DMS79 (cell line): ENCODE measurements at places on chromosomes 7 and 10.
A peak's percentile ranks its signal among the peaks of the same experiment; 100 is the strongest.

DNA sequence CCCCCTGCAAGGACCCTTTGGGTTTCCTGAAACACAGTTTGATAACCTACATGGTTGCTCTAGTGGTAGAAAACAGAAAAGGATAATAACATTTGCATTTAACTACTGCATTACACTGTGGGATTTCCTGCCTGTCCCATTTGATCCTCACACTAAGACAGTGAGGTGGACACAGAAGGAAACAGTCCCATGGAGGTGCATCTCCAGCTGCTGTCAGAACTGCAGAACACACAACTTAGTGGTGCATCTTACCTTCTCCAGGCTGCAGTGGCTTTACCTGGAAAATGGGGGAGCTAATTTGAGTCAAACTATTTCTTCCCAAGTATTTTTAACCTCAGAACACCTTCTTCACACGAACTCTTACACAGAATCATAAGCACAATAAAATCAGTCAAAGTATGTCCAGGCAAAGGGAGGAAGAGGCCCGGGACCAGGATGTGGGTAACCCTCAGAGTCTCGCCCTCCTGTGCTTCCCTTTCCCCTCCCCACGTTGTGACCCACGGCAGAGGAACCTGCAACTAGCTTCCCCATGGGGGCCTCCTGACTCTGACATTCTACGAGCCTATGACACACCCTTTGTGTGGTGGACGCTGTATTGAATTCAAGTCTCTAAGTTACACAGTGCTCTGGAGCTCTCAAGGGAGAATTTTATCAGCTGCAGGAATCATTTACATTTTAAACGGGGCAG, 33.7 kb downstream of the SCRN1 start:
- no peak for DNase-seq

GRCh38 chr7:15279640-15280039, 282.2 kb downstream of the AGMO start:
- no peak for DNase-seq

- no peak for DNase-seq
These were observed 15.5 kb downstream of the MAPK8 start for GRCh38 chr10:48322017-48322416.

- DNase-seq: peak; percentile 6
These were observed 47.9 kb upstream of the NPFFR1 start for GRCh38 chr10:70331486-70332268.

DNA sequence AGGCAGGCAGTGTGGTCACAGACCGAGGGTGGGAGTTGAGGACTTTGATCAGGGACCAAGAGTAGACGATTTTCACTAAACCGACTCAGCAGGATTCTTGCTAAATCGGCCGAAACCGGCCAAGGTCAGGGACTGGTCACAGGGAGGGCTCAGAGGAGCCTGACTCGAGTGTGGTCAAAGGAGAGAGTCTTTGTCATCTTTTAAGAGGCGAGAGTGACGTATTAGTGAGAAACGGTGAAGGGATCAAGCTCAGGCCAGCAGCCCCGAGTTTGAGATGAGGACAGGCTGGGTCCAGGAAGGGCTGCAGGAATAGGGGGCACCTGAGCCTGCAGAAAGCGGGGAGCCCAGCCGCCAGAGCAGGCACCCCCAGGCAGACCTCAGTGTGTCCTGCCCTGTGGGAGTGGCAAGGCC, 41.6 kb upstream of the FAM20C start:
- DNase-seq: no peak

DNA sequence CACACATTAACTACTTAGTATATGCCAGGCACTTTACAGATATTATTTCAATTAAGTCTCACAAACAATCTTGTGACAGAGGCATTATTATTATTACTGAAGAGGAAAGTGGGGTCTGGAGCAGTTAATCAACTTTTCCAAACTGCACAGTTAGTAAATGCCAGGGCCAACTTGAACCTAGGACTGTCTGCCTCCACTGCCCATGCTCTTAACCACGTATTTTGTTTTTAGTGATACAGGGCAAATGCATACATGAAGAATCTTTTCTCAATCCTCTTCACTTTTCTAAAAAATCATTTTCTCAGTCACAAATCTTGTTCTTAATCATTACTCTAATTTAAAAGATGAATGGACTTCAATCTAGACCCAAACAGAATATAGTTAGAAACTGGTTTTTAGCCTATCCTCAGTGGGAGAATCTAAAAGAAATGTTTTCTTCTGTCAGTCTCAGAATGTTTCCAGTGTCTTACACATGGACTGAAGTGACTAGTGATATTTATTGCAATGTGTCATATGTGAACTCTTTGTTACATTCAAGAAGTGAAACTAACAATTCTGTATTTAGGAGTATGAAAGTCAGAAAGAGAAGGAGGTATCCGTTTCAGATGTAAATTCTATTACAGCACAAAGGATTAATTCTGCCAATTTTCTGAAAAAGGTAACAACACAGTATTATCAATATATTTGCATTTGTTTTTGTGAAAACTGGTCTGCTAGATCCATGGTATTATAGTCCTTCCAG, 55.5 kb upstream of the CCNJ start:
- no peak for DNase-seq

DNA sequence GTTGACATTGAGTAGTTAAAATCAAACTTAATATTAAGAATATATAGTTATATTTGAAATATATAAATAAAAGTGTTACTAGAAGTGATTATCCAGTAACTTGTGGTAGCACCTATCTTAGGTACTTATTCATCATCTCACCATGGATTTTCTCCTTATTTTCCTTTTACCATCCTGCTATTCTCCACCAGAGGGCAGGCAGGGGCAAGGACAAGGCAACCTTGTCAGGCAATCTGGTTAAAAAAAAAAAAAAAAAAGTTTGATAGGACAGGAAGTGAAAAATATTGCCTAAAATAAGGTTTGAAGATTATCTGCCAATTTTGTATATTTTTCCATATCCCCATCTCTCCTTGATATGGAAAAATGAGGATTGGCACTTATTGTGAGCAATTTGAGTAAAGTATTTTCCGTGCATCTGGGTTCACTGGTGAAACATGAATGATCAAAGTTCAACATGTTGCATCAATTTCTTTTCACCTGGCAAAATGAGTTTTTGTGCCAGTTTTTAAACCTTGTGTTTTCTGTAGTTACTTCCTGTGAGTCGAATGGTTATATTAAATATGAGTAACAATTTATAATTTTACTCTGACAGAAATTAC, 256.7 kb downstream of the AGMO start:
- DNase-seq: no peak

DNA sequence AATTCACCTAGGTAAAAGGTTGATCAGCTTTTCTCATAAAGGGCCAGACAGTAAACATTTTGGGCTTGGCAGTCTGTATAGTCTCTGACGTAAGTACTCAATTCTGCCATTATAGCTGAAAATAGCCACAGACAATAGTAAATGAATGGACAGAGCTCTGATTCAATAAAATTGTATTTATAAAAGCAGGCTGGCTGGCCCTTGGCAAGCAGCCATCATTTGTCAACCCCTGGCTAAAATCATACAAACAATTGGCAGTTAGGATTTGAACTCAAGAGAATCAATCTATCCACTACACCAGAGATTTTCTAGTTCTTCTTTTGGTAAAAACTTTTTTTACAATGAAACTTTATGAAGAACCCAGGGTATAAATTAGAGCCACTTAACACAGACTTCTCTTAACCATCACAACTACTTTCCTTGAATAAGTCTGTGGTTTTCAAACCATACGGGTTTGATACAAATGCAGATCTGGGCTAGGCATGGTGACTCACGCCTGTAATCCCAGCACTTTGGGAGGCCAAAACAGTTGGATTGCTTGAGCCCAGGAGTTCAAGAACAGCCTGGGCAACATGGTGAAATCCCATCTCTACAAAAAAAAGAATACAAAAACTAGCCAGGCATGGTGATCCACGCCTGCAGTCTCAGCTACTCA, 124.5 kb downstream of the SLC16A9 start:
- DNase-seq: no peak

GRCh38 chr7:41121228-41121627, 581.7 kb downstream of the INHBA start:
- DNase-seq: no peak

GRCh38 chr10:17644485-17644943, 563 bp downstream of the STAM start:
- no peak for DNase-seq

DNA sequence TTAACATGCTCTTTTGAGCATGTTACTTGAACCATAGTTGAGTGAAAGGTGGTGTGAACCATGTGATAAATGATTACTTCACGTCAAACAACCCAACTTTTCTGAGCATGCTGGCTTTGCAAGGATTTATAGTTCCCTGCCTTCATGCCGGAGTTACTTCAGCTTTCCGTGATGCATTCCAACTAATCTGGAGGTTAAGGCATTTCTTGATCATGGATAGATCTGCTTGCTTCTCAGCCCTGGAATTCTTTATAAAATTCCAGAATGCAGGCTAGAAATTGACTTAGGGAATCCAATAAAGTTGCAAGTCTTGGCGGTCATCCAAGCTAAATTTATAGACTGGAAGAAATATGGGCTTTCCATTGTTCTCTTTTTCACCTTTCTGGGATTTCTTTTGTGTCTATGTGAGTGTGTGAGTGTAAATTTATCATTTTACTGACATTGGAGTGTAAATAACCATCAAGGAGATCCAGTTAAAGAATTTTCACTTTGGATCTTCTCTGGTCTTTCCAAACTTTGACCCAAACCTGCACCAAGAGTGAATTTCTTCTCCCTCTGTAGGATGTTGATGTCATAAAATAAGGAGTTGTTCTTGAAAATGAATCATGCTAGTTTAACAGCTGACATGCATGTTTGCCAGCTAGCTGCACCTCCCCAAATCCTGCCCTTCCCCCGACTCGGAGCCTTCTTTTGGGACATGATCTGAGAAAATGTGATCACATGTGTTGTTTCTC, 289.0 kb downstream of the TWIST1 start:
- DNase-seq: no peak

GRCh38 chr10:110317866-110318850, 13.4 kb upstream of the SMNDC1 start:
- DNase-seq: no peak

GRCh38 chr10:49349390-49349789, 46.5 kb downstream of the DRGX start:
- no peak for DNase-seq

DNA sequence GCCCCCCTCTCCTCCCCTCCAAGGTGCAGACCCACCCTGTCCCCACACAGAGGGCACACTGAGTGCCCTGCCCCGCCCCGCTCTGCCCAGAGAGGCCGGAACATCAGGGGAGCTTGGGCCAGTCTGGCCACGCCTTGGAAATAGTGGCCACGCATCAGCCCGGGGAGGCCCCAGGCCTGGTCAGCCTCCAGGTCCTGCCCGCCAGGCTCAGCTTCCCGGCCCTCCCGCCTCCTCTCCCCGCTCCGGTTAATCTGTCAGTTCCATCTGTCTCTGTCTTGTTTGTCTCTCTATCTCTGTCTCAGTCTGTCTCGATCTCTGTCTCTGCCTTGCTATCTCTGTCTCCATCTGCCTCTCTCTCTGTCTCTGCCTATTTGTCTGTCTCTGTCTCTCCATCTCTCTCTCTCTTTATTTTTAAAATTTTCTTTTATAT, 28.9 kb upstream of the TNRC18 start:
- no peak for DNase-seq

GRCh38 chr7:129341816-129342806, 92.1 kb upstream of the STRIP2 start:
- DNase-seq: no peak

GRCh38 chr7:108592646-108593201, 23.1 kb downstream of the DNAJB9 start:
- peak; percentile 23 for DNase-seq

- no peak for DNase-seq
These were observed 33.0 kb downstream of the BAMBI start for GRCh38 chr10:28710202-28710886.

- no peak for DNase-seq
These were observed 613.7 kb upstream of the MKI67 start for GRCh38 chr10:128739930-128740329.
